ENCODE measurements at places on chromosomes 3 and 15.
A peak's percentile ranks its signal among the peaks of the same experiment; 100 is the strongest.

- H3K4me3 ChIP-seq = no peak overlapping the region
- H3K27me3 ChIP-seq = no peaks in the 10 kb centered on the region
- no peak overlapping the region for H3K27ac ChIP-seq
- no peak for DNase-seq
- H3K4me1 ChIP-seq = no peaks in the 10 kb centered on the region
Measured at GRCh38 chr3:100966807-100967206, 26.4 kb downstream of the ABI3BP start.

- no peaks in the 10 kb centered on the region for H3K4me1 ChIP-seq
- DNase-seq = no peak
- H3K27ac ChIP-seq = no peak overlapping the region
- no peaks in the 10 kb centered on the region for H3K27me3 ChIP-seq
Measured at GRCh38 chr15:66883284-66883911, 181.4 kb downstream of the SMAD6 start.

- no peaks in the 10 kb centered on the region for H3K36me3 ChIP-seq
- DNase-seq = no peak
- no peaks in the 10 kb centered on the region for H3K27me3 ChIP-seq
Measured at GRCh38 chr3:24591661-24592555, 97.3 kb upstream of the THRB start.

DNA sequence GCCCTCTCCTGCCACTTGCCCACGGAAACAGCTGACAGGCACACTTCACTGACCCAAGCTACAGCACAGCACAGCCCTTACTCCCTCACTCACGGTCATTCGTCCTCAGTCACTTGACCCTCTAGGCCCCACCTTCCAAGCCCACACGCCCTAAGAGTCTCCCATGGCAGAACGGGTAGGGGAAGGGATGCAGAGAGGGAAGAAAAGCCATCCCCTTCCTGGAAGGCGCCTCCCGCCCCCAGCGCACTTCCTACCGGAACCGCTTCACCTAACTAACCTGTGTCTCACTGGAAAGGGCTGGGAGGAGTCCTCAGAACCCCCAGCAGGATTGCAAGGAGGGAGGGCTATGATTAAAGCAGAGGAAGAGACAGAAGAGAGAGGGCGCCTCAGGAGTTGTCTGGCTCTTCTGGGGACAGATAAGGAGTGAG, 22.9 kb downstream of the EPHB3 start:
- H3K4me3 ChIP-seq = no peak overlapping the region
- H3K27me3 ChIP-seq = peaks cover 20% of the 10 kb centered on the region
- no peaks in the 10 kb centered on the region for H3K36me3 ChIP-seq
- H3K4me1 ChIP-seq = peaks cover 10% of the 10 kb centered on the region

DNA sequence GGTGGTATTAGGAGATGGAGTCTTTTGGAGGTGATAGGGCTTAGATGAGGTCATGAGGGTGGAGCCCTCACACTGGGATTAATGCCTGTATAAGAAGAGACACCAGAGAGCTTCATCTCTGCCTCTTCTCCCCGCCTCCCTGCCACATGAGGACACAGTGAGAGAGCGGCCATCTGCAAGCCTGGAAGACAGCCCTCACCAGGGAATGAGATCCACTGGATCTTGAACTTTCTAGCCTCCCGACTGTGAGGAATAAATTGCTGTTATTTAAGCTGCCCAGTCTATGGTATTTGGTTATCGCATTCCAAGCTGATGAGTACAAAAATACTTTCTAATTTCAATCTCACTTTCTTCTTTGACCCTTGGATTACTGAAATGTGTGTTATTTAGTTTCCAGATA, 121.4 kb downstream of the OCA2 start:
- DNase-seq = no peak
- no peak overlapping the region for H3K27ac ChIP-seq
- no peak overlapping the region for H3K4me3 ChIP-seq
- no peaks in the 10 kb centered on the region for H3K27me3 ChIP-seq
- H3K36me3 ChIP-seq = no peaks in the 10 kb centered on the region
- no peaks in the 10 kb centered on the region for H3K4me1 ChIP-seq

- no peak overlapping the region for H3K4me3 ChIP-seq
- peaks cover 58% of the 10 kb centered on the region for H3K4me1 ChIP-seq
- no peak overlapping the region for H3K27ac ChIP-seq
- no peaks in the 10 kb centered on the region for H3K27me3 ChIP-seq
- no peak for DNase-seq
Measured at GRCh38 chr3:143302638-143303171, 183.1 kb downstream of the CHST2 start.

DNA sequence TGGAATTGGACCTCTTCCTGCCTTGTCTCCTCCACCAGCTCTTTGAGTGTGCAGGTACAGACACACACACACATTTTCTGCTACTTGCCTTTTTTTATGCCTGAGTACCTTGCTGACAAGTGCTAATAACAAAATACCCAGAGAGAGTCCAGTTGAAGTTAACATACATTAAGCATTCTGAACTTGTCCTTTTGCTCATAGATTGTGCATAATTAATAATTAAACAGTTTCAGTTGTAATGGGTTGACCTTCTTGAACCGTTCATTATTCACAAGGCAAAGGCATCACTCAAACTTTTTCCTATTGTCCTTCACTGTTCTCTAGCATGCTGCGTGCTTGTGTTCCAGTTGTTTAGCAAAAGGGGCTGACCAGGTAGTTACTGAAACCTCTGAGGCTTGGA, 59.6 kb upstream of the SKOR1 start:
- H3K27ac ChIP-seq = no peak overlapping the region
- no peaks in the 10 kb centered on the region for H3K4me1 ChIP-seq
- DNase-seq = no peak
- H3K4me3 ChIP-seq = no peak overlapping the region
- no peaks in the 10 kb centered on the region for H3K27me3 ChIP-seq

- no peaks in the 10 kb centered on the region for H3K27me3 ChIP-seq
- H3K4me3 ChIP-seq = no peak overlapping the region
- no peak for DNase-seq
- H3K27ac ChIP-seq = no peak overlapping the region
- H3K4me1 ChIP-seq = no peaks in the 10 kb centered on the region
- H3K36me3 ChIP-seq = no peaks in the 10 kb centered on the region
Measured at GRCh38 chr3:32323604-32324003, 68.0 kb upstream of the CMTM7 start.

DNA sequence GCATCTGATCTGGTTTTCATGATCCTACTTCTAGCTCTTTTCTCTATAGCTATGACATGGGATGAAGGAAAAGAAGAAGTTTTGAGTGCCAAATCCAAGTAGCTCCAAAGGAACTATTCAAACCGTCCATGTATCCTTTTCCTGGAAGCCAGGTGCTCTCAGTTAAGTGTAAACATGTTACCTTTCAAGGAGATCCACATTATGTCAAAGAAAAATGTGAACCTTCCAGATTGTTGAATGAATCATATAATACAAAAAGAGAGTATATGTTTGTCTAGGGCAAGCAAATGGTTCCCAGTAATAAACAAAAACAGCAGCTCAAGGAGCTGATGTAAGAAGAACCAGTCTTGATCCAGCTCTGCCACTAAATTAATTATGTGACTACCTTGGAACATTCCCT, 534.9 kb downstream of the MAGI1 start:
- no peak overlapping the region for H3K4me3 ChIP-seq
- no peaks in the 10 kb centered on the region for H3K27me3 ChIP-seq
- H3K4me1 ChIP-seq = no peaks in the 10 kb centered on the region
- no peaks in the 10 kb centered on the region for H3K36me3 ChIP-seq
- no peak for DNase-seq

DNA sequence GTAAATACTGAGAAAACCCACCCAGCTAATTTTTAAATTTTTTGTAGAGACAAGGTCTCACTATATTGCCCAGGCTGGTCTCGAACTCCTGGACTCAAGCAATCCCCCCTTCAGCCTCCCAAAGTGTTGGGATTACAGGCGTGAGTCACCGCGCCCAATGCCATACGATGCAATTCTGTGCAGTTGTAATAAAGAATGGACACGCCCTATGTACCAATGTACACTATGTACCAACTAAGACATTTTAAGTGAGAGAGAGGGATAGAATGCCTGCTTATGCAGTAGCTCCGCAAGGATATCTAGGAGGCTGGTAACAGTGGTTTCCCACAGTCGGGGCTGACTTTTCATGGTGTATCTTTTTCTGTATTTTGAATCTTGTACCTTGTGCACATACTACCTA, 14.6 kb downstream of the ZNF710 start:
- no peak overlapping the region for H3K27ac ChIP-seq
- no peak overlapping the region for H3K4me3 ChIP-seq
- DNase-seq = no peak
- H3K36me3 ChIP-seq = no peaks in the 10 kb centered on the region
- H3K27me3 ChIP-seq = no peaks in the 10 kb centered on the region

DNA sequence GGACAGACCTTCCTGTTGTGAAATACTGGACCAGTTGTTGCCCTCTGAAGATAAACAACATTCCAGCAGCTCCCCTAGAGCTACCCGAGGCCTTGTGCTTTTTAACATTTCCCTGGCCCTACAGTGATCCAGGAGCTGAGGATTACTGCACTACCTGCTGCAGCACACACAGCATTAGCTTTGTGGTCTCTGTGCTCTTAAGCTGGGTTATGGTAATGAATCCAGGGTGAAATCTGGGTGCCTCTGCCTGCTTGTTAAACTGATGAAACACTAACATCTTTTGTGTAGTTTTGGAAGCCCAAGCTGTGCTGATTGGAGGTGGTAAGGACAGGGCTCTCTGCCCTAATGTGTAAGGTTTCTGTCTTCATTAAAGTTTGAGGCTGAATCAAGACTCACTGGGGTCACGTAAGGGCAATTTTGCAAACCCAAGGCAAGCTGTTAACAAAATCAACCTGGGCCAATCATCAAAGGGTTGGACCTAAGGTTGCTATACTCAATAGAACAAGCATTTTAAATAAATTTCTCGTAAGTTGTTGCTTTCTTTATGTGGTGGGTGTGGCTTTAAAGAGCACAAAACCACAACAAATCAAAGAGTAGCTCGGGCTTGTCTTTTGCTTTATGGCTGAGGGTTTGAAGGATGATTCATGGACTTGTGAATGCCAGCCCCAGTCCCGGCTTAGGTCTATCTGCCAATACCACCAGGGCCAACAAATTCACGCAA, 183.9 kb downstream of the TPRG1 start:
- H3K4me3 ChIP-seq = no peak overlapping the region
- no peaks in the 10 kb centered on the region for H3K36me3 ChIP-seq
- no peaks in the 10 kb centered on the region for H3K27me3 ChIP-seq
- no peak overlapping the region for H3K27ac ChIP-seq

GRCh38 chr3:42756681-42757213, 16.3 kb downstream of the CCDC13 start:
- no peak for DNase-seq
- no peaks in the 10 kb centered on the region for H3K36me3 ChIP-seq
- H3K27me3 ChIP-seq = no peaks in the 10 kb centered on the region
- peaks cover 4% of the 10 kb centered on the region for H3K4me1 ChIP-seq
- no peak overlapping the region for H3K27ac ChIP-seq

DNA sequence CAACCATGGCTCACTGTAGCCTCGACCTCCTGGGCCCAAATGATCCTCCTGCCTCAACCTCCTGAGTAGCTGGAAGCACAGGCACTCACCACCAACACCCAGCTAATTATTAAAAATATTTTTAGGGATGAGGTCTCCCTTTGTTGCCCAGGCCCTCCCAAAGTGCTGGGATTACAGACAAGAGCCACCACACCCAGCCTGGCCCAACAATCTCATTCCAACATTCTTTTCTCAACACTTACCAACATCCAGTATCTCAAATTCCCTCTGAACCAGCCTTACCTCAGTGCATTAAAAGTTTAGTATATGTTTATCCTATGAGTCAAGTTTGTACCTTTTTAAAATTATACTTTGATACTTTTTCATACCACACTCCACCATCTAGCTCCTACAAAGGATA, 25.0 kb downstream of the ANXA2 start:
- H3K4me1 ChIP-seq = no peaks in the 10 kb centered on the region
- no peak for DNase-seq
- H3K27ac ChIP-seq = no peak overlapping the region
- H3K36me3 ChIP-seq = peaks cover 16% of the 10 kb centered on the region

DNA sequence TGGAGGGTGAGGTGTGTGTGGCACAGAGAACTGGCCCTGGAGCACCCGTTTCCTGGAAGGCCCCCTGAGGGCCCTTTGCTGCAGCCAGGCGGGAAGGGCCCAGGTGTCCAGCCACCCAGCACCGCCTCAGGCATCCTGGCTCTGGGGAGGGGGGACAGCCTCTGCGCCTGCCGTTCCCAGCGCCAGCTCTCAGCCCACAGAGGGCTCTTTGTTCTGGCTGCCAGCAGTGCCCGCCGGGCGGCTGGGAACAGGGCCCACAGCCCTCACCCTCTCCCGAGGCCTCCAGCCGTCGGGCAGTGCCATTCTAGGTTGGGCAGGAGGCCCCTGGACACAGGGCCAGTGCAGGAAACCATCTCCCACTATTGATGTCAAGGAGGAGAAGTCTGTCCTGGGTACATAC, 8.3 kb downstream of the SLC38A3 start:
- no peak overlapping the region for H3K4me3 ChIP-seq
- no peaks in the 10 kb centered on the region for H3K27me3 ChIP-seq
- no peak overlapping the region for H3K27ac ChIP-seq
- H3K4me1 ChIP-seq = no peaks in the 10 kb centered on the region
- H3K36me3 ChIP-seq = no peaks in the 10 kb centered on the region

GRCh38 chr15:58313304-58313703, 118.5 kb upstream of the LIPC start:
- H3K4me1 ChIP-seq = peaks cover 23% of the 10 kb centered on the region
- DNase-seq = no peak
- H3K27ac ChIP-seq = peak overlapping the region; percentile 47
- no peak overlapping the region for H3K4me3 ChIP-seq

DNA sequence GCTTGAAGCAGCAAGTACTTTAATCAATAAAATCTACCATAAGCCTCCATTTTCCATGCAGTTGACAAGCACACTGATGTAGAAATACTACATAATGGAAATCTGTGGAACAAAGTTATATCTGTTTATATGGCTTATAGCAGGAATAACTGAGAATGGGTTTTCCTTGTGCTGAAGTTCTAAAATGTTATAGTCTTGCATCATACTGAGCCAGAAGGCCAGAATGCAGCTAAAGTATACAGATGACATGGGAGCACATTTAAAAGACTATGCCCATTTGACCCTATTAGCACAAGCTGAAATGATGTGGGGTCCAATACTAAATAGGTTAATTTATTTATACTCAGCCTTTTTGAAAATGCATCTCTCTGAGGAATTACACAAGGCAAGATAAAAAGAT, 25.1 kb downstream of the SLC24A5 start:
- no peak overlapping the region for H3K27ac ChIP-seq
- DNase-seq = no peak
- H3K27me3 ChIP-seq = no peaks in the 10 kb centered on the region

GRCh38 chr3:100993309-100993708, at the start of gene ABI3BP:
Gene ABI3BP, minus strand, starts transcription at chr3:100993421. Its CDS starts 37 bp downstream, at chr3:100993384.
- H3K27ac ChIP-seq = no peak within 1 kb of the TSS
- no peaks in the 10 kb centered on the region for H3K36me3 ChIP-seq
- H3K4me1 ChIP-seq = no peaks in the 10 kb centered on the region
- no peak for DNase-seq
- no peak within 1 kb of the TSS for H3K4me3 ChIP-seq

GRCh38 chr15:49085696-49086459, 39.6 kb upstream of the SECISBP2L start:
- no peaks in the 10 kb centered on the region for H3K4me1 ChIP-seq
- no peak overlapping the region for H3K4me3 ChIP-seq
- H3K36me3 ChIP-seq = no peaks in the 10 kb centered on the region
- no peaks in the 10 kb centered on the region for H3K27me3 ChIP-seq

Data from natural killer cell (primary cell).